ENCODE measurements at places on chromosomes 11 and 22.

DNA sequence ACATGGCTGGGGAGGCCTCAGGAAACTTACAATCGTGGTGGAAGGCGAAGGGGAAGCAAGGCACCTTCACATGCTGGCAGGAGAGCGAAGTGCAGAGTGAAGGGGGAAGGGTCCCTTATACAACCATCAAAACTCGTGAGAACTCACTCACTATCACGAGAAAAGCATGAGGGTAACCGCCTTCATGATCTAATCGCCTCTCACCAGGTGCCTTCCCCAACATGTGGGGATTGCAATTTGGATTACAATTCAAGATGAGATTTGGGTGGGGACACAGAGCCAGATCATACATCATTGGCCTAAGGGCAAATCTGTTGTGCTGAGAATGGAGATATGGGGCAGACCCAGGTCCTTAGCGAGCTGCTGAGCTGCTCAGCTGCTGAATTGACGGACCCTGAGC, 13.1 kb downstream of the C1QTNF6 start:
- peaks cover 6% of the 10 kb centered on the region for H3K27me3 ChIP-seq
- peaks cover 18% of the 10 kb centered on the region for H3K36me3 ChIP-seq
- H3K27ac ChIP-seq: no peak overlapping the region
- peaks cover 35% of the 10 kb centered on the region for H3K4me1 ChIP-seq
- H3K4me3 ChIP-seq: no peak overlapping the region
- DNase-seq: no peak

DNA sequence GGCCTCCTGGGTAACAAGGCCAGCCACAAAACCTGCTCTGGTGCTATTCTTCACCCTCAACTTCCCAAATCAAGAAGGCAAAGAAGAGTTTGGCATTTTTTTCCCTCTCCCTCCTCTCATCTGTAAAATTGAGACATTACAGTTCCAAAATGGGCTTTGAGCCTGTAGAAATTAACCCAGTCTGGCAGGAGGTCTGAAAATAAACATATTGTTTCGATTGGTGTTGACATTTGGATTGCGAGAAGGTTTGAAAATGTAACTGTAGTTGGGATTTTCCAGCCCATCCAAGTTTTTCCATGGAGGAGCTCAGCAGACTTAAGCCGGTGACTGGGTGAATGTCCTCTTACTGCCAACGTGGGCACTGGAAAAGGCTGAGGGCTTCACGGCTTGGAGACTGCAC, 35.0 kb upstream of the ALX4 start:
- no peaks in the 10 kb centered on the region for H3K36me3 ChIP-seq
- no peak overlapping the region for H3K4me3 ChIP-seq
- peaks cover 6% of the 10 kb centered on the region for H3K27me3 ChIP-seq
- no peak for DNase-seq
- no peak overlapping the region for H3K27ac ChIP-seq
- no peaks in the 10 kb centered on the region for H3K4me1 ChIP-seq

GRCh38 chr11:125605417-125605816, 12.8 kb downstream of the STT3A start:
- no peak for DNase-seq
- H3K4me1 ChIP-seq: peaks cover 4% of the 10 kb centered on the region
- no peak overlapping the region for H3K27ac ChIP-seq
- H3K4me3 ChIP-seq: no peak overlapping the region
- H3K27me3 ChIP-seq: no peaks in the 10 kb centered on the region
- peaks cover 66% of the 10 kb centered on the region for H3K36me3 ChIP-seq

DNA sequence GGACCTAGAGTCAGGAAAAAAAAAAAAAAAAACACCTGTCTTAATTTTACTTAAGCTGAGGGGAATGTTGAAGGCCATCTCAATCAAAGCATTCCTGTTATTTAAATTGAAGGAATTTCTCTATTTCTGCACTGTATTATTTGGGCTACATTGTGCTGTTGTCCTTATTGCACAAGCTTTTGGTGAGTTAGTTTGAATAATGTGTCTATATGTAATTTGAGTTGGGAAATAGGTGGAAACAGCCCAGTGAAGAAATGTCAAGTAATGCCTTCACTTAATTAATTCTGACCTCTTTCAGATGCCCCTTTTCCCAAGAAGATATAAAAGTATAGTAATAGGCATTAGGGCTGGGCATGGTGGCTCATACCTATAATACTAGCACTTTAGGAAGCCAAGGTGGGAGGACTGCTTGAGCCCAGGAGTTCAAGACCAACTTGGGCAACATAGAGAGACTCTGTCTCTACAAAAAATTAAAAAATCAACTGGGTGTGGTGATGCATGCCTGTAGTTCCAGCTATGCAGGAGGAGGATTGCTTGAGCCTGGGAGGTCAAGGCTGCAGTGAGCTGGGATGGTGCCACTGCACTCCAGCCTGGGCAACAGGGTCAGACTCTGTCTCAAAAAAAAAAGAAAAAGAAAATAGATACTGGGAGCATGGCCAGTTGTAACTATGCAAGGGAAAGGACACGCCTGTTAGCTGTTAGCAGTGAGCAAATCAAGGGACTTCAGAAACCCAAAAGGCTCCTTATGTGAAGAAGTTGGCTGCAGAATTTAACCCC, 34.9 kb downstream of the OR10A6 start:
- H3K27me3 ChIP-seq: peaks cover 2% of the 10 kb centered on the region
- no peak overlapping the region for H3K27ac ChIP-seq
- H3K36me3 ChIP-seq: no peaks in the 10 kb centered on the region
- peaks cover 3% of the 10 kb centered on the region for H3K4me1 ChIP-seq
